AG08396 (cell line): ENCODE measurements at places on chromosomes 6 and 20.

GRCh38 chr6:125974214-125974866 is 12.0 kb upstream of the TRMT11 start:
- peak; percentile 24 for DNase-seq

- DNase-seq: no peak
Observed at GRCh38 chr6:108714766-108715414, 133.3 kb upstream of the ARMC2 start.

DNA sequence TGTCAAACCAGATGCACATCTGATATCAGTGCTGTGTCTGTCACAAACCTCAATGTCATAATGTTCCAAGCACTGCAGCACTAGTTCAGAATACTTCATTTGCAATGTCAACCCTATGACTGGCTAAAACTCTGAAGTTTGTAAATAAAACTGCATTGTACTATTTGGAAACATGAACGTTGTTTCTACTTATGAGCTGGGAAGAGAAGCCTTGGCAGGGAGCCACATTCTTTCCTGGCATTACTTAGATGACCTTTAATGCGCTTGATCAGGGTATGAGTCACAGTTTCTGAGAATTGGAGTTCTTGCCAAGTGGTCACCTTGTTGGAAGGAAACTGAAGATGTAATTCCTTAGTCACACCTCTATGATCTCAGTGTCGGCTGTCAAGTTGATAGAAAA is 664.8 kb upstream of the MMS22L start:
- peak; percentile 1 for DNase-seq

DNA sequence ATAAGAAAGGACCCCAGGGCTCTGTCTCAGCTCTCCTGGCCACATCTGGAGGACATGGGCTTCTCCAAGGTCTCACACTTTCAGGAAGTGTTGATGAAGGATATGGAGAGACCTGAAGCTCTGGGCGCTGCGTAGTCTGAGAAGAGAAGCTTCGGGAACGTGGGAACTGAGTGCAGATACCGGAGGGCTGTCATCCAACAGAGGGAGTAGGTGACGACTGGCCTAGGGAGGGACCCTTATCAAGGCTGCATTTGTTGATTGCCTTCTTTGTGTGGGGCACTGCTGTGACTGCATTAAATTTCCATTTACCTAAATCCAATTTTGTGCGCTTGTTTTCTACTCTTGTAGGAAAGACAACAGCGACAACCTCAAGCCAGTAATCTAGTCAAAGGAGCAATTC is 63.4 kb downstream of the PLG start:
- DNase-seq: no peak

GRCh38 chr6:14192216-14192788 is 74.7 kb downstream of the CD83 start:
- no peak for DNase-seq

- no peak for DNase-seq
Observed at GRCh38 chr6:157155804-157156203, 167.5 kb downstream of the TMEM242 start.

DNA sequence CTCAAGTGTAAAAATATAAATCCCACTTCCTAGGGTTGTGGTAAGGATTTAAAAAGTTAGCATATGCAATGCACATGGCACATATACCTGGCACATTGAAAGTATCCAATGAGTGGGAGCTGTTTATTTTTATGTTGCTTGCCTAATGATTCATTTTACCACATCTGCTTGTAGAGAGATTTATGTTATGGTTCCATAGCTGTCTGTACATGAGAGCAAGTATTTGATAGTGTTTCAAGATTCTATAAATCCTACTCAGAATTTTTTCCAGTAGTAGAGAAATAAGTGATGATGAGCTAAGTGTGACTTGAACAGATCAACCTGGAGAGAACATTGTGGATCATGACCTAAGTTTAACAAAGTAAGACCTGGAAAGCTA is 125.3 kb upstream of the SPTLC3 start:
- DNase-seq: no peak

DNA sequence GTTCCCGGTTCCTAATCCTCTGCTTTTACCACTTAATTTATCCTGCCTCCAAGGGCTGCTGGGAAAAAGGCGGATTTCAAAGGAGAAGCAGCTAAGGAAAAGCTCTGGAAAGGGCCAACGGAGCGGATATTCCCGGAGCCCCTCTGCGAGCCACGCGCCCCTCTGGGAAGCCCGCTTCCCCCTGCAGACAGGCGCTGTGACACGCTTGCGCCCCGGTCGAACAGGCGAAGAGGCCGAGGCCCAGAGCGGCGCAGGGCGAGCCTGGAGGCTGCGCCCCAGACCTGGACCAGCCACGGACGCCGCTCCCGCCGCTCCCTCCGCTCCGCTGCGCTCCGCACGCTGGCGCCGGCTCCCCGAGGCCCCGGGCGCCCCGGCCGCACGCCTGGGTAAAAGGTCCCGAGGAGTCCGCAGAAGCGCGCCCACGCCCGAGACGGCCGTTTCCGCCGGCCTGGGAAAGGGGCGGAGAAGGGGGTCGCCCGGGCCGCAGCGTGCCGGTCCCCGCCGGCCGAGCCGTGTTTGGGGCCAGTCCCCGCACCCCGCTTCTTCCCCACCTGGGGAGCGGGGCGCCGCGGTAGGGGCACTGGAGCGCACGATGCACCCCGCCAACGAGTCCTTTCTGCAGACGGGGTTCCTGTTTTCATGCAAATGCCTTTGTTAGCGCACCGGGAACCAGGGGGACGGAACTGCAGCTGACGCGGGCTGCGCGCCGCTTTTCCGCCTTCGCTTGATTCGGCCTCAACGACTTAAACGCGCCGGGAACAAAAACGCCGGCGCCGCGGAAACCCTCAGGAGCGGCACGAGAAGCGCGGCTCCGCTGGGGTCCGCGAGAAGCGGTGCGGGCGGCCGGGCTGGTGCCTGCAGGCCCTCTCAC is 91.9 kb upstream of the SIRPA start:
- DNase-seq: peak; percentile 58

- peak; percentile 49 for DNase-seq
Observed at GRCh38 chr6:14638906-14639761, 521.6 kb downstream of the CD83 start.

- DNase-seq: no peak
Observed at GRCh38 chr6:13561624-13562267, 12.7 kb upstream of the SIRT5 start.

DNA sequence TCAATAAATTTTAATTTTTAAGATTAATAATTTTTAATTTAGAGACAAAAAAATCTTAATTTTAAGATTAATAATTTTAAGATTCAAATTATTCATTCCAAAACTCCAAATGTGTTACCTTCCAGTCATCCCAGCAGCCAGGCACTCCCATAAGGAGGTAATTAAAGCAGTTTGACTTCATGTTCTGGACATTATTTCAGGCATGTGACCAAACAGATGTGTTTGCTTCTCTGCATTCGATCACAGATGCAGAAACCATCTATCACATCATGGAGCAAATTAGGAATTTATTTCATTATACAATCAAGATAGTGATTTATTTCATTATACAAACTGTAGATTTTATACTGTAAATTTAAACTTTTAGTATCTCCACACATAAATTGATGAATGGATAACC is 150.3 kb downstream of the AKAP7 start:
- DNase-seq: no peak

- no peak for DNase-seq
Observed at GRCh38 chr6:36781669-36782068, 57.6 kb downstream of the CPNE5 start.

GRCh38 chr6:113893866-113894265 is 36.7 kb downstream of the MARCKS start:
- no peak for DNase-seq

GRCh38 chr6:112468359-112468758 is 121.2 kb downstream of the RFPL4B start:
- DNase-seq: no peak

GRCh38 chr6:160254467-160255312 is 3.9 kb downstream of the SLC22A2 start:
- no peak for DNase-seq
